ENCODE measurements at places on chromosomes 16 and 17. TPM values are rescaled to one million over a fixed set of nuclear protein-coding genes. Genes with fewer than 3 reads are reported as not detected.

GRCh38 chr16:62035115-62036092 lies 834 bp downstream of the CDH8 start:
- DNase-seq: no peak

- DNase-seq: no peak
Measured at GRCh38 chr17:39927929-39928857, 661 bp downstream of the LRRC3C start.

GRCh38 chr16:11179574-11179973 lies 76.4 kb downstream of the SOCS1 start:
- no peak for DNase-seq

DNA sequence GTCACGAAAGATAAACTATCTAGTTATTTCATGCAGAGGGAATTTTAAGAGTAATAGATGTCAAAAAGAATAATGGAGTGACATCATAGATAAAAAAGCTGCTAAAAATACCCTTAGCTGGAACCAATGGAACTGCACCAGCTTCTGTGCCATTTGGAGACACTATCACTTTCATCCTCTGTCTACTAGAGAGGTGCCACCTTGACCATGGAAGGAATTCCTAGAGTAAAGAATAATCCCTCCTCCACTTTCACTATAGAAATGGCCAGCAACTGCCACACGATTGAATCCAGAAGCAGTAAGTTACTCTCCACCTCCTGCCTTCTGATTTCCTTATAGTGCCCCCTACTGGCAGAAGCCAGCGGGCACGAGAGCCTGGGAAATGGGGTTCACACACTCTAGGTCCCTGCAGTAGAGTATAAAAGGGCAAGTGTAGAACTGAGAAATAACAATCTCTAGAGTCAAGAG lies 2.8 kb upstream of the ALDH3A2 start:
- DNase-seq: peak; percentile 29

- no peak for DNase-seq
Measured at GRCh38 chr17:40576113-40576740, 11.0 kb upstream of the CCR7 start.

DNA sequence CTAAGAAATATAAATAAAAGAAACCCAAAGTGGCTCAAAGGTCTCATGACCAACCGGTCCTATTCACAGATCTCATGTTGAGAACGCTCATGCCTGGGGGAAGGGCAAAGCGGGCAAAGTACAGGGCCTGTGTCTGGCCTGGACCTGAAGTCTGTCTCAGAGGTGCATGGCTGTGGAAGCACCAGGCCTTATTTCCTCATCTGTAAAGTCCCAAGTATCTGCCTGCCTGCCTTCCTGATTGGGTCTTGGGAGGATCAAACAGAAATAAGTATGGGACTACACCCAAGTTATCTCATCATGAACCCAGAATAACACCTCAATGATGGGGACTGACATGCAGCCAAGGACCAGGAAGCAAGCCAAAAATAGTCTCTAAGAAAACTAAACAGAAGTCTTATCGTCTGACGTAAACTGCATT lies 14.2 kb downstream of the AXIN2 start:
- no peak for DNase-seq

- no peak for DNase-seq
Measured at GRCh38 chr17:68567581-68567980, 33.6 kb downstream of the FAM20A start.

MT2A gene
- total RNA-seq: 285 TPM

TEKT3 gene
- total RNA-seq: not detected

MEFV gene
- not detected for total RNA-seq

ASIC2 gene
- not detected for total RNA-seq

KCNJ12 gene
- total RNA-seq: not detected

MOSMO gene
- total RNA-seq: 11.4 TPM

IRX5 gene
- total RNA-seq: not detected

CTRB1 gene
- not detected for total RNA-seq

All from CD8-positive, alpha-beta memory T cell (primary cell).